ENCODE measurements at places on chromosomes 7 and 10. TPM values are rescaled to one million over a fixed set of nuclear protein-coding genes. Genes with fewer than 3 reads are reported as not detected.

The BHLHA15 gene
- not detected for total RNA-seq

The ZCCHC24 gene
- total RNA-seq: 82.6 TPM

The UCN3 gene
- total RNA-seq: not detected

The ADGRA1 gene
- total RNA-seq: 0.14 TPM

The PAPSS2 gene
- total RNA-seq: 7.1 TPM

The DNAJB6 gene
- total RNA-seq: 130 TPM

The SLC26A4 gene
- total RNA-seq: 1.2 TPM

The NUTM2E gene
- not detected for total RNA-seq

The WDR86 gene
- 15.3 TPM for total RNA-seq

The LIPF gene
- total RNA-seq: not detected

The NXPH1 gene
- total RNA-seq: not detected

The POM121C gene
- total RNA-seq: 15.1 TPM

The SFXN3 gene
- 57.1 TPM for total RNA-seq
